Activated T-cell treated with anti-CD3 and anti-CD28 coated beads, Interleukin-2, amount 50 U/mL, for 72 hours (primary cell): ENCODE measurements at places on chromosomes 7 and 10.

DNA sequence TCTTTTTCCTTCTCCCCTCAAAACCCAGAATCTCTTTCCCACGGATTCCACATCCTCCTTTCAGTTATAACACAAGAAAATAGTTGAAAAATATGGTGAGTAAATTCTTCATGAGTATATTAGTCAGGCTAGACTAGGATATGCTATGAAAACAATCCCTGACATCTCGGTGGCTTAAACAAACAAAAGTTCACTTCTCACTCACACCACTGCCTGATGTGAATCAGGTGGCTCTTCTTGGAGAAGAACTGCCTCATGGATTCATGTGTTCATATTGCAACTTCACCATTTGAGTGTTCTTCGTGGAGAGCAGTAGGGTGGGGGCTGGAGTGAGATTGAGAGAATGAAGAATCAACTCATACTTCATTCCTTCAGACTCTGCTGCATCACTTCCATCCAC is 204.1 kb downstream of the PHF14 start:
- DNase-seq = no peak

DNA sequence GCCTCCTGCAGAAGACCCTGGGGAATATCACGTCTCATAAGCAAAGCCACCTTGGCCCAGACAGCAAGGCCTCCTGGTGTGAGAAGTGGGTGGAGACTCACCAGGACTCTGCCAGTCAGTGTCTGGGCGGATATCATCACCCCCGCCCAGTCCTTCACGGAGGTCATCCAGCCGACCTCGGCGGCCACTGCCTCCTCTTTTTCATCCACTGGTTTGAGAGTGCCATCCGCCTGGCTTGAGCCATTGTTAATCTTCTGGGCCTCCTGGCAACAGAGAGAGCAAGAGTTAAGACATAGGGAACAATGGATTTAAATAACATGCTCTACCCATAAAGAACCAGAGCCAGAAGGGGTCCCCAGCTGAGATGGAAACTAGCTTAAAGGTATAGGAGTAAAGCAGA is 233.8 kb downstream of the KCNMA1 start:
- no peak for DNase-seq

DNA sequence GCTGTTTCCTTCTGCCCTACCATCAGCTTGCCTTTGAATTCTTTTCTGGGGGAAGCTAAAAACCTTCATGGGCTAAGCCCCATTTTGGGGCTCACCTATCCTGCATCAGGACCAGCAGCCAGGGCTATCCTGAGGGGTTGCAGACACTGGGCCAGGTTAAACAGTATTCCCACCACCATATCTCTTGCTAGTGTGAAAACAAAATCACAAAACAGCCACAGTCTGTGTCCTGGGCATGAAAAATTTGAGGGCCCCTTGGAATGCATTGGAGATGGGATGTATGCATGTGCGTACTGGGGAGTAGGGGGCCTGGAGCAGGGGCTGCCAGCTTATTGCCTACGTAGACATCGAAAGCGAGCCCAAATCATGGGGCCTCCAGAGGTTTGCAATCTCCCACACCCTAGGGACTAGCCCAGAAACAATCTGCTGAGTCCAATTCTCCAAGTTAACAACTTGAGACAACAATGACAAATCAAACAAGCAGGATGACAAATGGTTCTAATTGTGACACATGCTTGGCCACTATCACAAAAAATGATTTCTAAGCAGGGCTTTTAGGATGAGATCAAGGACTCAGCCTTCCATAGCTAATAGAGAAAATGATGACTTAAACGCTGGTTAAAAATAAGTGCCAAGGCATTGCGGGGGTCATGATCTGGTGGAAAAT is 557.1 kb downstream of the KCNMA1 start:
- DNase-seq = no peak

GRCh38 chr7:128880791-128881457 is 18.3 kb downstream of the ATP6V1F start:
- DNase-seq = no peak

GRCh38 chr7:46100521-46100920 is 179.4 kb upstream of the IGFBP3 start:
- no peak for DNase-seq

GRCh38 chr7:5373300-5373699 is 50.3 kb downstream of the TNRC18 start:
- no peak for DNase-seq

GRCh38 chr7:88458946-88459345 is 152.3 kb upstream of the STEAP4 start:
- DNase-seq = no peak

GRCh38 chr7:134175334-134176036 is 48.3 kb downstream of the LRGUK start:
- no peak for DNase-seq
